ENCODE measurements at places on chromosomes 3 and 15. TPM values are rescaled to one million over a fixed set of nuclear protein-coding genes. Genes with fewer than 3 reads are reported as not detected.

GRCh38 chr3:187406927-187407326 lies 38.7 kb downstream of the RTP4 start:
- DNase-seq = no peak

DNA sequence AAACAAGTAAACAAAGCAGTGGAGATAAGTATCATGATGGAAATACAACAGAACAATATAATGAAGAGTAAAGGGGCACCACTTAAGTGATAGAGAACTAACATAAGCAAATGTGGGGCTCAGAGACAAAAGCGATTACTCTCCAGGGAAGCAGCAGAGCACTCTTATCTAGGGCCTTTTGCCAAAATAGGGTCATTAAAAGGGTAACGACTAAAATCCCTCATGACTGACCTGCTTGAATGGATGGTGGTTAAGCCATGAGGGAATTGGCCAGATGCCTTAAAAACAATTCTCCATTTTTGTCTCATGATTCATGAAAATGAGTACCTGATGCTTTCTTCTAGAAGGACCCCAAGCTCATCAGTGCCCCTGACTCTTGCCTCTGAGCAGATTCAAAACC lies 3.2 kb upstream of the SLC7A14 start:
- no peak for DNase-seq

- no peak for DNase-seq
Observed at GRCh38 chr3:10555263-10555662, 49.9 kb upstream of the ATP2B2 start.

Gene NAALADL2
- total RNA-seq = not detected

GRCh38 chr3:175940243-175940642 lies 1081.1 kb downstream of the NAALADL2 start:
- DNase-seq = no peak

DNA sequence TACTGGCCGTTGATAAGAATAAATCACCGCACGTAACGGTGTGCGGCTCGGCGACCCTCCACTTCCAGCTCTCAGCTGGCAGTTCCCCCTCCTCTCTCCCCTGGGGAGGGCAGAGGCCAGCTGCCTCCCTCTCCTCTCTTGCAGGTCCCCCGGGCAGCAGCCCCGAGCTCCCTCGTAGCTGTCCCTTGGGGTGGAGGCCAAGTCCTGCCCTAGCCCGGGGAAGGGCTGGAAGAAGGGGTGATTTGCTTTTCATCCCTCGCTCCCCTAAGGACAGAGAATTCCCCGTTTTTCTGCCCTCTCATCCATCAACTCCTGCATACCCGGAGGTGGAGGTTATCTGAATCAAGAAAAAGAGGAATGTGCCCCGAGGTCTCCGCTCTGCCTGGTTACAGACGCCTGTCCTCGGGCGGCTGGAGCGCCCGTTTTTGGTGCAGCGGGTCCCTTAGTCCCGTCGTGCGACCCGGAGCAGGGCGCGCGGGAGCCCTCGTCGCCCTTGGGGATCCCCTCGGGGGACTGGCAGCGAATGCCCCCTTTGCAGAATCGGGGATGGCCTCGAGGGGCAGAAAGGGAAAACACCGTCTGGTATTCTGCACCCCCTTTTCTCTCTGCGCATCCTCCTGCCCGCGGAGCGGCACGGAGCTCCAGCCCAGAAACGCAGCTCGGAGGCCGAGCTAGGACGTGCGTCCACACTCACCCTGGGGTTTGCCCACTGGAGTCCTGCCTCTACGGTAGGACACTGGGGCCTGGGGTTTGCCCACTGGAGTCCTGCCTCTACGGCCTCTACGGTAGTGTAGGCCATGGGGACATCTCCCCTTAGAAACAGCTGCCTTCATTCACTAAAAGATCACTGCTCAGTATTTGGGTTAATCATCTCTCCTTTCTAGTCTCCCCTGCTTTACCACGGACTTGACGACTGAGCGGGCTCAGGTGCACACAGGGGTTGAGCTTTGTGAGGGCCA lies 2.2 kb downstream of the PTPRG start:
- no peak for DNase-seq

GRCh38 chr3:146274833-146275232 lies 23.9 kb upstream of the PLSCR4 start:
- no peak for DNase-seq

Data from activated T-helper 1 cell treated with anti-CD3 and anti-CD28 coated beads, Interleukin-12 subunit alpha, Interleukin-12 subunit beta, Interleukin-2, Interleukin-4 antibody, amounts not matched to agents 30 ng/mL and 10 ng/mL and 1 ng/mL, durations not matched to agents 14 hours and 24 hours and 36 hours (primary cell).